ENCODE measurements at places on chromosomes 1 and 21.

- DNase-seq = peak; percentile 39
Observed at GRCh38 chr1:187537936-187538335, 709.2 kb downstream of the PLA2G4A start.

GRCh38 chr1:60265560-60266535 is 192.3 kb upstream of the C1orf87 start:
- DNase-seq = no peak

DNA sequence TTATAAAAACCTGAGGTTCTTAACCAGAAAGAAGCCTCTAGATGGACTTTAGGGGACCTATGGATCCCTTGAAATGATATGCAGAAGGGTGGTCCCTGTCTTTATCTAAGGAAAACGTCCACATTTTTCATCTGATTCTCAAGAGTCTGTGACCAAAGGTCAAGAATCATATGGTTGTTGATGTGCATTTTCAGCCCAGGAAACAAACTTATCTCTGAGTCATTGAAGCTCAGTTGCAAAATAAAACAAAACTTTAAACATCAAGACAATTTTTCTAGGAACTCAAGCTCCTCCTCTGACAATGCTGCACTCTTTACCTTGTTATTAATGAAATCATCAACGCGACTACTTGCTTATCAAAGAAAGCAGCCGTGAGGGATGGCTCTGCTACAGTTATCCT is 83.3 kb downstream of the TIAM1 start:
- no peak for DNase-seq

DNA sequence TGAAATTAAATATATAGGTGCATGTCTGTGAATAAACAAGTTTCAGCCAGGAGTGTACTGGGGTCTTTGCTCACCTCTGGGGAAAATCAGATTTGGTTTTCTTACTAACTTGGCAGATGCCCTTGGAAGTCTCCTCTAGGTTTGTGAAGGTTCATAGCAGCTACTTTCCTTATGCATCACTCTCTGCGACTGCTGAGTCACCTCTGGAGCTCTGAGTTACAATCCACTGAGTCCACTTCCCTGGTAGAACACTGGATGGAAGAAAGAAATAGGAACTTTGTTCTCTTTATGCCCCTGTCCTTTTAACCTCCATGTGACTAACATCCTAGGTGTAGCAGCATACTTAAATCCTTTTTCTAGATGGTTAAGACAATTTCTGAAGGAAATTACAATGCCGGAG is 4.4 kb upstream of the FASLG start:
- no peak for DNase-seq

DNA sequence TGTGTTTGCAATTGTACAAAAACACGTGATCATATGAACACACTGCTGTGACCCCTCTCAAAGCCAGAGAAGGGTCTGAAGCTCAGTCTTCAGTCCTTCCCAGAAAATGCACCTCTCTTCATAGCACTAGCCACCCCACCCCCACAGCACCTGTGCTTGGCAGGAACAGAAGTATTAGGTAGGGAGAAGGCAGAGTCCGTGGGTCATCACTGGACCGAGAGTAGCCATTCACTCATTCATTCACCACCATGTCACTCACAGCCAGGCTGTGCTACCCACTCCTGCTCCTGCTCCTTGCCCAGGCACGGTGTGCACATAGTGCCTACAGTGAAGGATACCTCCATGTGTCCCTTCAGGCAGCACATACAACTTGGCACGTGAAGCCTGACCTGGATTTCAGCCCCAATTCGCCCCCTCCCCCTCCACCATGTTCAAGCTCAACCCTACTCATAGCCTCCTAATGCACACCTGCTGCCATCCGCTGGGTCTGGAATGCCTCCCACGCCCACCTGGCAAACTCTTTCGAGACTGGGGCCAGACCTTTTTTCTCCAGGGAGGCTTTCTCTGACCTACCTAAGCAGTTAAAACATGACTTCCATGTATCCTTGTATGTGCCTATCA is 81.9 kb upstream of the GALNT2 start:
- no peak for DNase-seq

DNA sequence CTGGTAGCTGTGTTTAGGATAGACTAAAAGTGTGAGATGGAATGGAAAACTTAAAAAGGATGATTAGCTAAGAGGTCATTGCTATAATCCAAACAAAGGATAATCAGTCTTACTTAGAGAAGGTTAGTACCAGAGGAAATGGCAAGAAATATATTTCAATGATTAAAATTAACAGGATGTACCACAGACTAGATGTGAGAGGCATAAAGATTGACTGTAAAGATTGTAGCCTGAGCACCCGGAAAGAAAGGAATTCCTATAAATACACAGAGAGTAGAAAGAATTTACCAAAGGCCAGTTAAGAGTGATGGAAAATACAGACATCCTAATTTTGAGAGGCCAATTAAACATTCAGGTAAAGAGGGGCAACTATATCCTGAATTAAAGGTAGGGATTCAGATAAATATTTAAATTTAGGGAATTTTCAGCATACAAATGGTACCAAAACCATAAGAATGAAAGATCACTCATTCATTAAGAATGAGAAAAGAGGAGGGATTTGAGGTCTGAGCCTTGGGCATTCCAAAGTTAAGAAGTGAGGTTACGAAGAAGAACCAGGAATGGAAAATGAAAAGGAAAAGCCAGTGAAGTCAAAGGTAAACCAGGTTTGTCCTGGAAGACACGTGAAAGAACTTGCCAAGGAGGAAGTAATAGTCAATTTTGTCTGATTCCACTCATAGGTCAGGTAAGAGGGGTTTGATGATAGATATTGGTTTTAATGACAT is 46.4 kb upstream of the RGS1 start:
- DNase-seq = no peak
